ENCODE measurements at places on chromosomes 13 and 19. TPM values are rescaled to one million over a fixed set of nuclear protein-coding genes. Genes with fewer than 3 reads are reported as not detected.

The CBY2 gene
- not detected for total RNA-seq

The RDH8 gene
- total RNA-seq, result not detected

The SCEL gene
- not detected for total RNA-seq

The TICAM1 gene
- total RNA-seq, result 4.1 TPM

The PPP1R37 gene
- total RNA-seq, result 34.4 TPM

The TNNI3 gene
- total RNA-seq, result not detected

The TNFSF9 gene
- 0.26 TPM for total RNA-seq

The PMIS2 gene
- total RNA-seq, result not detected

DNA sequence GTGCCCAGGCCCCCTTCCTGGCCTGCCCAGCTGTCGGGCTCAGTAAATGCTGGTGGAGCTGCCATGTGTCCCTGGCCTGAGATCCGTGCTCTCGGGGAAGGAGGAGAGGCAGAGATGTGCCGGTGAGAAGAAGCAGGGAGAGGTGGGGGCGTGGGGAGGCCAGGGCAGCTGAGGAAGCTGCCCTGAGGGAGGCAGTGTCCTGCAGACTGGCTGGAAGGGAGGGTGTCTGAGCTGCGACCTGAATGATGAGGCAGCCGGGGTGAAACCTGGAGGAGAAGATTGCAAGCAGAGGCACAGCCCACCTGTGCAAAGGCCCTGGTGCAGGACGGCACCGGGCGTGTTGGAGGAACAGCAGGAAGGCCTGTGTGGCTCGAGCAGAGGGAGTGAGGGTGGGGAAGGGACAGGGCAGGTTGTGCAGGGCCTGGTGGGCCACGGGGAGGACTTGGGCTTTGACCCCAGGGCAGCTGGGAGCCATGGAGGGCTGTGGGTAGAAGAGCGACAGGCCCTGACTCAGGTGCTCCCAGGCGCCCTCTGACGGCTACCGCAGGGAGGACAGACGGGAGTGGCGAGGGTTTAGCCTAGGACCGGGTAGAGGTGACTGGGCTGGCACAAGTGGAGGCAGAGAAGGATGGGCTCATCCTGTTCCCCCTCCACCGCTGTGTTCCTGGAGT, 14.0 kb upstream of the CELF5 start:
- DNase-seq, result no peak

DNA sequence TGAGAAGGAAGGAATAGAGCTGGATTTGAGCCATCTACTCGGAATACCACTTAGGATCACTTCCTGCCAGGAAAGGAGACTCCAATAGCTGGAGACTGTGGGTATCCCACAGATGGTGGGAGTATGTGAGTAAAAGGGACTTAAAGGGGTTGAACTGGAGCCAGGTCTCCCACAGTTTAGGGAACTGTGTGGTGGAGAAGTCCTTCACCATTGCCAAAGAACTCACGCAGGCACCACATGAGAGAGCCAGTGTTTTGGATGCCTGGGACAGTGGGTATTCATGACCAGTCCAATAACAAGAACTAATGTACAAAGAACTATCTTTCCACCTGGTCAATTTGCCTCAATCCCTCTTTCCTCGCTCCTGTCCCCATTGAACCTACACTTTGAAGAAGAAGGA, 24.4 kb upstream of the MYCBP2 start:
- DNase-seq, result no peak

DNA sequence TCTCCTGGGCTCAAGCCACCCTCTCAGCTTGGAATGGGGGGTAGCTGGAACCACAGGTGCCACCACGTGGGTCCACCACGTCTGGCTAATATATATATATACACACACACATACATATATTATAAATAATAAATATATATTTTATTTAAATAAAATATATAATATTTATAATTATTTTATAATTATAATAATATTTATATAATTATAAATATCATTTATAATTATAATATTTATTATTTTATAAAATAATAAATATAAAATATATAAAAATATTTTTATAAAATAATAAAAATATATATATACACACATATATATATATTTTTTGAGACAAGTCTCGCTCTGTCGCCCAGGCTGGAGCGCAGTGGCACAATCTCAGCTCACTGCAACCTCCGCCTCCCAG, 2.4 kb downstream of the ELANE start:
- DNase-seq, result no peak

DNA sequence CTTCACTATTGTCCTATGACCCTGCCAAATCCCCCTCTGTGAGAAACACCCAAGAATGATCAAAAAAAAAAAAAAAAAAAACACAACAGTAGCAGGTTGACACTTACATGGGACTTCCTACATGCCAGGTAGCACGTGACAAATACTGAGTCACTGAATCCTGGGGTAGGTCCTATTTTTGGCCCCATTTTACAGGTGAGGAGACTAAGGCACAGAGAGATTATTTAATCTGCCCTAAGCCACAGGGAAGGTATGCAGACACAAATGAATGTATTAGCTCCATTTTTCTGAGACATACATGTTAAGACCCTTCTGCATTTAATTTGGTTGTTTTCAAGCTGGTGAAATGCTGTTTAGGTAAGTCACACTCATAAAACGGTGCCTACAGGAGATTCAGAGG, 15.7 kb downstream of the ZNF575 start:
- DNase-seq, result no peak

DNA sequence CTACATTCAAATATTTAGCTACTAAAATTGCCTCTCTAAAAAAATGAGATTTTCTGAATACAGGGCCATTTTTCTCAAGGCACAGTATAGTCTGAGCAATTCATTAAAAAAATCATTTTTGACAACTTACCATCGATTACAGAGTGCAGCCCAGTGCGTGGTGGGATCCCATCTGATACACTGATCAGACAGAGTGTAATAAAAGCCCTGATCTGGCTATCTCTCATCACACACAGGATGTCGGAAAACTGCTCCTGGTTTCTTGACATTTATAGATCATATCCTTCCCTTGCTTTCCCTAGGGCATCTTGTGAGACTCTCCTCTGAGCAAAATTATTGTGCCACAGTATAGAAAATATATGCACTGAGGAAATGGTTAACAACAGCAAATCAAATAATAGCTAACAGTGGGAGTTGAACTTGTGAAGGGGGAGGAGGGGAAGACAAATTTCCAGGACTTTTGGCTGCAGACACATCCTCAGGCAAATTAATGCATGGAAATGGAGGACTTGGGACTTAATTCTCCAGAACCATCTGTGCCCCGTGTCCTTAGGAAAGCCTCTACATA, 28.4 kb upstream of the CNMD start:
- DNase-seq, result no peak

- DNase-seq, result peak; percentile 56
Measured at GRCh38 chr19:49677901-49678674, 1.0 kb downstream of the PRMT1 start.

- DNase-seq, result no peak
Measured at GRCh38 chr13:92164822-92165221, 766.4 kb downstream of the GPC5 start.

- no peak for DNase-seq
Measured at GRCh38 chr13:63455938-63456337, 2040.3 kb upstream of the PCDH20 start.

- DNase-seq, result no peak
Measured at GRCh38 chr19:10102787-10103236, 334 bp upstream of the ANGPTL6 start.

DNA sequence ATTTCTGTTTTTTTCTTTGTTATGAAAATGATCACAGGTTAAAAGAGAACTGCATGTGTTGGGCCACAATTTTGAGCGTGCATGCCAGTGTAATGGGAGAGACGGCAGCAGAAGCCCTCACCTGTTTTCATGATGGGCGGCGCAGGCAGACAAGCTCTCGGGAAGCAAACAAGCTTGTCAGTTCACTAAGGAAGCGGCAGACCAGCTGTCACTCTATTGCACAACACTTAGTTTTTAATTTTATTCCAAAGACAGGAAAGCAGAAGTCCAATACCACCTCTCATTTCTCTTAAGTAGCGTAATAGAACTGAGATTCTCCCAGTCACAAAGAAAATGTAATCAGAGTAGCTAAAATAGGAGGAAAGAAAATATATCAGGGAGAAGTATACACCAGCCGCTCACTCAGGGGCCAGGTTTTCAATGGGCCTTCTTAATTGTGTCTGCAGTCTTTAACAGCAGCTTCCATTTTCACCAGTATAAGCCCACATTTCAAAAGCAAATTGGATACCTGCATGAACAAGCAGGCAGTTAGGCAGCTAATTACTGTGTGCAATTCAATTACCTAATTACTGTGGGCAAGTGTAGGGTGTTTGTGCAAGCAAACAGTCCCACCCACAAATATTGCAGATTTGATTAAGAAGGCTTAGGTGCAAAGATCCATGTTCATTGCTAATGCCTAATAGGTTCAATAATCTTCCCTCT, 711.4 kb downstream of the DIAPH3 start:
- DNase-seq, result no peak

GRCh38 chr13:35888457-35888883, 242.7 kb downstream of the DCLK1 start:
- DNase-seq, result peak; percentile 15

GRCh38 chr13:66855131-66855530, 375.0 kb downstream of the PCDH9 start:
- DNase-seq, result peak; percentile 11

GRCh38 chr19:2235381-2236063, 607 bp downstream of the PLEKHJ1 start:
- DNase-seq, result no peak

- no peak for DNase-seq
Measured at GRCh38 chr19:30781047-30781446, 408.9 kb downstream of the ZNF536 start.

DNA sequence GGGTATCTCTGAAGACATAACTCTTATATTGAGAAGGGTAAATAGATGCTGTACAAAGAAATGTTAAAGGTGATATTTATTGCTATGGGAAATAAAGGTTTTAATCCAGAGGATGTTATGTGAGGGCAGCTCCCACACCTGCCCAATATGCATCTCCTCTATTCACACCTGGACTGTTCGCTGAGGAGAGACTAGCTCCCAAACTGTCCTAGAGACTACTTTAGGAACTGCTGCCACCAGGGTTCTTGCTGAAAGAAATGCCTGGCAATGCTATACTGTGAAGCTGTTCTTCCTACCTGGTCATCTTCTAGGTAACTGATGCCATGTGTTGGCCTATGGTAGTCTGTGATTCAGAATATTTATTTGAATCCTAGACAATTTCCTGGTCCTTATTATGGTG, 1421.5 kb upstream of the SPRY2 start:
- no peak for DNase-seq

- peak; percentile 74 for DNase-seq
Measured at GRCh38 chr13:65724226-65724625, 1505.9 kb downstream of the PCDH9 start.

GRCh38 chr13:46179969-46180763, 1.8 kb downstream of the LCP1 start:
- no peak for DNase-seq

GRCh38 chr19:28457620-28458019, 755.3 kb downstream of the UQCRFS1 start:
- DNase-seq, result no peak

GRCh38 chr13:85266331-85266730, 532.9 kb downstream of the SLITRK6 start:
- DNase-seq, result no peak

GRCh38 chr13:90485436-90485835, 862.1 kb upstream of the MIR17HG start:
- peak; percentile 82 for DNase-seq

DNA sequence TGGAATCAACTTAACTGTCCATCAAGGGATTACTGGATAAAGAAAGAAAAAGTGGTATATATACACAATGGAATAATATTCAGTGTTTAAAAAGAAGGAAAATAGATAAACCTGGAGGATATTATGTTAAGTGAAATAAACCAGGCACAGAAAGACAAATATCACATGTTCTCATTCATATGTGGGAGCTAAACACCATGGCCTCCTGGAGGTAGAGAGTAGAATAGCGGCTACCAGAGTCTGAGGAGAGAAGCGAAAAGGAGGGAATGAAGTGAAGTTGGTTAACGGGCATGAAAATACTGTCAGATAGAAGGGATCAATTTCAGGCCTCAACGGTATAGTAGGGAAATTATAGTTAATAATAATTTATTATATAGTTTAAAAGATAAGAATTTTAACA, 147.5 kb upstream of the OBI1 start:
- DNase-seq, result no peak

GRCh38 chr19:48318286-48318987, 6.9 kb upstream of the EMP3 start:
- no peak for DNase-seq

DNA sequence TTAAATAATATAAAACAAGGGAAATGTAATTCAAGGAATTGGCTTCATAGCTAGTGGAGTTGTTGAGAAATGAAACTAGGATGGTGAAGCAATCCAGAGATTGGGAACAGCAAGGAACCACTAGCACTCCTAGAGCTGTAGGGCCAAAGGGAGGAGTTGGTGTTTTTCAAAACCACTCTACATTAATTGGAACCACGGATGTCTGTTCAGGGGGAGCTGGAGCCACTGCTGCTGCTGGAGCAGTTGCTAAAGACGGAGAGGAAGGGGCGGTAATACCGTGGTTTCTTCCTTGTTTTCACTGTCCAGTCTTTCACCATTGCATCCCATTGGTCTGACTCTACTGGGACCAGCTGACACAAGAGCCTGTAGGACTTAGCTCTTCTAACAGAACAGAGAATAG, 8.5 kb downstream of the DNAJC15 start:
- DNase-seq, result peak; percentile 23

DNA sequence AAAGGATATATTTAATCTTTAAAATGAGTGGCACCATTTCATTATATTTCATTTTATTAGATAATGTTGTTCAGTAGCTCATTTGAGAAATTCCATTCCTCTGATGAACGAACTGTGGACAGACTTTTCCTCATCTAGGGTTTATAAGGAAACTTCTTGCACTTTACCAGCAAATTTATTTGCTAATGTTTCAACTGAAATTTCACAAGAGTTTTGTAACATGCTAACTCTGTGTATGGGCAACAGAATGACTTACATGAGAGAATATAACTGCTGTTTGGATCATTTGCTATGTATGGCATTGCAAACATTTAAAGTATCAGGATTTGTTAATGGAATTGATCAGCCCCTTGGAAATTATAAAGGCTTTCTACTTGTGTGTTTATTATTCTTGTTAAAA, 3.7 kb upstream of the IRS2 start:
- peak; percentile 55 for DNase-seq

- DNase-seq, result no peak
Measured at GRCh38 chr19:12260861-12261260, 33.8 kb downstream of the ZNF44 start.
